Activated CD4-positive, alpha-beta T cell treated with anti-CD3 and anti-CD28 coated beads for 4 hours (primary cell): ENCODE measurements at places on chromosomes 5 and 9.

GRCh38 chr9:75188756-75189155 is 100.4 kb downstream of the OSTF1 start:
- no peak for DNase-seq

- DNase-seq = no peak
Observed at GRCh38 chr9:30058463-30058862, 2326.0 kb upstream of the ACO1 start.

DNA sequence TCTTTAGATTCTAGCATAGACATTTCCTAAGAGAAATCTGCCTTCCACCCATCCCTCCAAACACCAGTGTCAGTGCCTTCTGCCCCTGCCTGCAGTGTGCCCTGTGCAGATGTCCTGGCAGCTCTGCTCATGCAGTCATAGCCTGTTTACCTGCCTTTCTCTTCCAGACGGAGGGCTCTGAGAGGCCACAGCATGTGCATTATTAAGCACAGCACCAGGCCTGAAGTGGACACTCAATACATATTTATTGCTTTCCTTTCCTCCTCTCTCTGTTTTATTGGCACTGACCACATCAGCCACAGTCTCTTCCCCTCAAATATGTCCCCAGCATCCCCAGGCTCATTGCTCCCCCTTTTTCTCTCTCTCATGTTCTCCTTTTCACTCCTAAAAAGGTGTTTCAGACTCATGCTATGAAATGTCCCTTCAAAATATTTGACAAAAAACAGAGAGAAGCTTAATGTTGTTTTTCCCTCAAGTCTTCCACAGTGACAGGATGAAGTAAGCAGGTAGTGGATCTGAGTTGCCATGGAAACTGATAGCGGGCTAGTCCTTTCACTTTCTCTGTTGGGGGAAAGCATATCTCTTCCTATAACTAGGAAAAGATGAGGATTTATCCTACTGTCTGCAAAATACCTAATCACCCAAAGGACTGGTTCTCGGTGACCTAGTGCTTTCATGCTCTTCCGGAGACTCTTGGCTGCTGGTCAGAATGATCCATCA is 100.9 kb downstream of the ATP10B start:
- no peak for DNase-seq

DNA sequence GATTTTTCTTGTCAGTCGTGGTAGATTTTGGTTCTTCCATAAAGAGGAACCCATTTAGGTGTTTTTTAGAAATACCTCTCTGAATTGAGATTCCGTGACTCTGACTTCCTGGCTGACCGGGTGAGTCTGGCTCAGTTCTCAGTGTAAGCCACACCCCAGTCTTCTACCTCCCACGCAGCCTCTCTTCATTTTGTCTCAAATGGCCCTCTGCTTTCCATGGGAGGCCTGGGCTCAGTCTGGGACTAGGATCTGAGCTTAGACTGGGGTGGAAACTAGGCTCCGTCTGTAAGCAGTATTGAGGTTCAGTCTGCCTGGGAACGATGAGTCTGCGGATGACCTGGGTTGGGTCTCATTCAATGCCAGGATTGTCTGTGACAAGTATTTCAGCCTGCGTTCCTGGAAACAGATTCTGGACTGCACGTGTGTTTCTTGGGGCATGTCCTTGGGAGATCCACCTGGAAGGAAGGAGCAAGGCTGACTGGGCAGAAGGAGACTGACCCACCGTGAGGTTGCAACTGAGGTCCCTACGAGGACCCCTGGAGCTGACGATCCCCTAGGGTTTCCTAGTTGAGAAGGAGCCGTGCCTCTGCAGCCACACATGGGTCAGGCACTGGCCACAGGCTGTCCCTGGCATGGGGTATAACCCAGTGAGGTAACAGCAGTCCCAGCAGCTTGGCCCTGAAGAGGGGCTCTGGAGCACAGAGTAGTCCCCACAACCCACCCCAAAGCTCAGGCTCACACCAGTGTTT is 12.4 kb upstream of the CRB2 start:
- no peak for DNase-seq

GRCh38 chr5:1270933-1271914 is 23.6 kb downstream of the TERT start:
- DNase-seq = no peak

- no peak for DNase-seq
Observed at GRCh38 chr5:118293378-118293777, 695.0 kb downstream of the DTWD2 start.

- no peak for DNase-seq
Observed at GRCh38 chr5:68540798-68541590, 325.4 kb downstream of the PIK3R1 start.

DNA sequence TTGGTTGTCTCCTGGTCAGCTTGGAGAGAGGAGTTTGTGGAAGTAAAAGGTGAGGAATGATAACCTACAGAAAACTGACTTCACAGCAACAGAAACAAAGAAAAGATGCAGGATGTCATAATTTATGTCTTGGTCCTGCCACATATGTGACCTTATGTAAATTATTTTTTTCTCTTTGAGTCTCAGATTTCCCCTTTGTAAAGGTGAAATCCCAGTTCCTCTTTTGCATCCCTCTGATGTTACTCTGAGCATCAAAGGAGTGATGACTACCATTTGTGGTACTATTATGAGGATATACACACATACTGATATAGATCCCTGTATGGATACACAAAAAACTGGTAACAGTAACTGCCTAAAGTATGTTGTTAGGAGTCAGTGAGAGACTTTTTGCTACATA is 1.4 kb upstream of the THG1L start:
- no peak for DNase-seq

- no peak for DNase-seq
Observed at GRCh38 chr9:4927701-4928100, 57.4 kb upstream of the JAK2 start.

DNA sequence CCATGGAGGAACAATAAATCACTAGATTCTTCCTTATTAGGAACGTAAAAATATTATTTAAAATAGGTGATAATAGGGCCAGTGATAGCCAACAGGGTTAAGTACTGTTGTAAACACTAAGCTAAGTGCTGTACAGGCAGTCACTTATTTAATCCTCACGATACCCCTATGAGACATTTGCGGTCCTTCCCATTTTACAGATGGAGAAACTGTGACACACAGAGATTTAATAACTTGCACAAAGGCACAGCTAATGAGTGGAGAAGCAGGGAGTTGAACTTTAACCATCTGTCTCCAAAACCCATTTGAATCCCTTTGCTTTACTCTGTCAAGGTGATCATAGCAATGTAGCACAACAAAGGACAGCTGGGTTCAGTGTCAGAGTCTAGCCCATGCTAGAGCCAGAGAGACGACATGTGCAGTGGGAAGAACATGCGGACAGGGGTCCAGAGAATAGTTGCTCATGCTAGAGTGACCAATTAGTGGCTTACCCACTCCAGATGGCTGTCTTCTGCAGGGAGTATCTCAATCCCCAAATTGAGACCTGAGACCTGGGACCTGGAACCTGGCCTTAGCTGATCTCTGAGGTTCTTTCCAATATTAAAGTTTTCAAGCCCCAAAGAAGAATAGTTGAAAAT is 28.9 kb downstream of the STXBP1 start:
- no peak for DNase-seq

DNA sequence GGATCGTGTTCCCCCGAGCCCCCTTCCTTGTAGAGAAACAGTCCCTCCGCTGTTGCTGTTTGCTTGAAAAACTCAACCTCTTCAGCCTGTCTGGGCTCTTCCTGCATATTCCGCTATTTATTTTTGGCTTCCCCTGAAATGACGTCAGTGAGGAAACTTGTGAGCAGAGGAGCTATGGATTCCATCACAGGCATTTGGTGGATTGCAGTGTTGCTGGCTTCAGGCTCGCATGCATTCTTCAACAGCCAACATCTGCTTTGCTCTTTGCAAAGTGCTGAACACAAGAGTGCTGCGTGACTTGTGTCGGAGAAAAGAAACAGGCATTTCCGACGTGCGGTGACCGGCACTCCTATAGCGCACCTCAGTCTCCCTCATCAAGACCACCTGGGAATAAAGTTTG is 232.7 kb downstream of the RFK start:
- no peak for DNase-seq

- no peak for DNase-seq
Observed at GRCh38 chr9:69363191-69363590, 38.2 kb downstream of the ENTREP1 start.

- no peak for DNase-seq
Observed at GRCh38 chr9:93126825-93127368, 7.2 kb downstream of the NINJ1 start.

- no peak for DNase-seq
Observed at GRCh38 chr5:81316571-81316970, 15.2 kb downstream of the ZCCHC9 start.

DNA sequence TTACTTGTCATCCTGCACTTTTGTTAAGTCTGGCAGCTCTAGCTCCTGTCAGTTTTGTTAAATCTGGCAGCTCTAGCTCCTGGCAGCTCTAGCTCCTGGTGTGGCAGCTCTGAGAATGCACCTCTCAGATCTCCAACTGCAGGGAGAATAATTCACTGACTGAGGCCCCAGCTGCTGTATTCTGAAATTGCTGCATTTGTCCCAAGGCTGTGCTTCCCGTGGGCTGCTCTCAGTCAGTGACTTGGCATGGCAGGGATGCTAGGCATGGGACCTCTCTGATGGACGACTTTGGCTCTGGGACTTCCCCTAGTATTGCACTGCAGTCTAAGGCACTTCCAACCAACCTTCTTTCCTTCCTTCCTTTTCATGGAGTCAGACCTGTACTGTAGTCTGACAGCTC is 475.7 kb downstream of the CCDC171 start:
- no peak for DNase-seq

DNA sequence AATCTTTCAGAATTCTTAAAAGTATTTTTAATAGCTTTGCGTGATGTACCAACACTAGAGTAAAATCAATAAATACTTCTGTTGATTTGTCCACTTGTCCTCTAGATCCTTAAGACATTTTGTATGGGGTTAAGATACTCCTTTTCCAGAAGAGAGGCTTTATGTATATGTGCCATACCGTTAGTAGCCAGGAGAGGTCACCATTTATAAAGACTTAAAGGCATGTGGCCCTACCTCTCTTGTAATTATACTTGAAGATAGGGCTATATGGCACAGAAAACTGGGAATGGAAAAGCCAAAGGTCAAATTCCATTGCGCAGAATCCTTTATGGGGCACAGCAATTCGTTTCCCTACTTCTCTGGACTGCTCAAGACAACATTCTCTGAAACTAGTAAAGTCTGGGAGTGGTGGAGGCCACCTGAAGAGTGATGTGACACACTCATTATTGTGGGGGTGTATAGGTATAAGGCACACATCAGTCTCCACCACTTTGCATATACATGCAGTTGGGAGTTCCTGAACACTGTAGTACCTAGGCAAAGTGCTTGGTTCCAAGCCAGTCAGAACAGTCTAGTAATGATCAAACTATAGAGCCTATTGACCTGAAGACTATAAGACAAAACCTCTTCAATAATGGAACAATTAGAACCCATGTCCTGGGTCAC is 140.1 kb upstream of the FBXL17 start:
- DNase-seq = peak; percentile 20

- no peak for DNase-seq
Observed at GRCh38 chr5:56123531-56124243, 109.4 kb downstream of the ANKRD55 start.

GRCh38 chr9:86575825-86576525 is 221.8 kb upstream of the TUT7 start:
- no peak for DNase-seq

DNA sequence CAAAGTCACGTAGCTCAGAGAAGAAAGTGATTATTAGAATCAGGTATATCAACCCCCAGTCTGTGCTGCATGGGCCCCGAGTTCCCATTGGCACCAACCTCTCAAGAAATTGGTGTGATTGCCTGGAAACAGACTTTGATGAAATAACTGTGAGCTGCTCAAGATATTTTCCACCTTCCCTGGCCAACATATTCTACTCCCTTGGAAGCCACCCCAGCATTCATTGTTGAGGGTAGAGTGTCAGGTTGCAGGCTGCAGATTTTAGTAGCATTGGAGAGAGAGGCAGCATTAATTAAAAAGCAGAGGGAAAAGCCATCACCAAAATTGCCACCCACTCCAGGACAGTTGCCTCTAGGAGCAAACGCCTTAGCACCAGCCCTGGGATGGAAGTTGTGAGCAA is 154.2 kb upstream of the TNPO1 start:
- no peak for DNase-seq

GRCh38 chr9:135139366-135139959 is 52.0 kb downstream of the OLFM1 start:
- no peak for DNase-seq

DNA sequence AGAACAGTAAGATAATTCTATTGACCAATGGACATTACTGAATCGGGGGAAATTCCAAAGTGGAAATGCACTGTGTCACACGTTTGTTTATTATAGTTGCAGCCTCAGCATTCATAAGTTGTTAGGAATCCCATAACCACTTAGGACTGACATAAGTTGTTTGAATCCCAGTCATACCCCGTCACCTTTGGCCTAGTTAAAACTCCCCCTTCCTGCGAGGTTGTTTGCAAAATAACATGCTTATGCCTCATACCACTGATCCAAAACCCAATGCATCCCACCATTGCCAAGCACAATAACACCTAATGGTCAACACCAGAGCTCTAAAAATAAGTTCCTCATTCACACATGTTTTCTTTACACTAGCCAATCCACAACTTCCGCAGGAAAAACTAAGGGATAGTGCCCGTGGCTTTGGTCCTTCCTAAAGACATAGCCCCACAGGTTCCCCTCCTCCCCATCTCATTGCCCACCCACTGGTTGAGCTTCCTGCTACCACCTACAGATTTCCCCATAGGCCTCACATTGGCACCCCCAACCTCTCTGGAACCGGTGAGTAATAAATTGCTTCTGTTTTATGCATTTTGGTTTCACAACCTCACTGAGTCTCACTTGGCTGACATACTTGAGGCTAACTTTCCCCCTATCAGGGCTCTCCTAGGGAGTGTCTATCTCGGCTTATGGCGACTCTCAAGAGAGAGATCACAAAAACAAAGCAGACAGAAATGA is 42.3 kb upstream of the MUSK start:
- DNase-seq = no peak

DNA sequence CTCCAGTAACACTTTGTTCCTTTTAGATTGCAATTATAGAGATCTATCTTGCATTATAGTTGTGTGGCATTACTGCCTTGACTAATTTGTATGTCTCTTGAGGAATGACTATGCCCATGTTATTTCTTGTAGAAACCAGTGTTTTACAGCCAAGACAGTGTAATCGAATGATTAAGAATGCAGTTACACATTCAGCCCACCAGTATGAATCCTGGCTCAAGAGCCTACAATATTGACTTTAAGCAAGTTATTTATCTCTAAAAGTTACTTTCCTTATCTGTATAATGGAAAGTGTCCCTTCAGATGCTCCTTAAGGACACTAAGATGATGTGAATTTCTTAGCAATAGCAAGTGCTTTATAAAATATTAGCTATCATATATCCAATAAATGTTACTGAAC is 9.7 kb upstream of the SNX24 start:
- no peak for DNase-seq

GRCh38 chr5:173554989-173555705 is 61.3 kb downstream of the BOD1 start:
- DNase-seq = no peak

GRCh38 chr9:97980918-97981845 is 2.0 kb upstream of the ANP32B start:
- DNase-seq = no peak

GRCh38 chr5:144487207-144487606 is 316.5 kb downstream of the KCTD16 start:
- DNase-seq = no peak

GRCh38 chr9:81076131-81076530 is 613.2 kb downstream of the TLE1 start:
- no peak for DNase-seq
